ENCODE measurements at places on chromosomes 12 and 14.
A peak's percentile ranks its signal among the peaks of the same experiment; 100 is the strongest.

GRCh38 chr12:53695152-53696145 is 19.6 kb upstream of the ATP5MC2 start:
- no peak for DNase-seq

DNA sequence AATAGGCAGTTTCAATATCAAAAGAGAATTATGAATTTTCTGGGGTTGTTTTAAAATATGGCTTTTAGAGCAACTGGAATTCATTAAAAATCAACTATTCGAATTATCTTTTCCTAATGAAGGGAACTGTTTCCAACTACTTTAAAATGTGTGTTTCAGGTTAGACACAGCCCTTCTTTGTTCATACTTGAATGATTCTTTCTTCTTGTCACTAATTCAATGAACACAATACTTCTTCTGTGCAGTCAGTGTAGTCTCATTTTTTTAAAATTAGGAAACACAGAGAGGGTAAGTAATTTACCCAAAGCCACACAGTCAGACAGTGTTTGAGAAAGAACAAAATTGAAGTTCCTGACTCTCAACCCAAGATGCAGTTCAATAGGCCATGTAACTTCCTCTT is 414.0 kb downstream of the CCDC91 start:
- DNase-seq = no peak

DNA sequence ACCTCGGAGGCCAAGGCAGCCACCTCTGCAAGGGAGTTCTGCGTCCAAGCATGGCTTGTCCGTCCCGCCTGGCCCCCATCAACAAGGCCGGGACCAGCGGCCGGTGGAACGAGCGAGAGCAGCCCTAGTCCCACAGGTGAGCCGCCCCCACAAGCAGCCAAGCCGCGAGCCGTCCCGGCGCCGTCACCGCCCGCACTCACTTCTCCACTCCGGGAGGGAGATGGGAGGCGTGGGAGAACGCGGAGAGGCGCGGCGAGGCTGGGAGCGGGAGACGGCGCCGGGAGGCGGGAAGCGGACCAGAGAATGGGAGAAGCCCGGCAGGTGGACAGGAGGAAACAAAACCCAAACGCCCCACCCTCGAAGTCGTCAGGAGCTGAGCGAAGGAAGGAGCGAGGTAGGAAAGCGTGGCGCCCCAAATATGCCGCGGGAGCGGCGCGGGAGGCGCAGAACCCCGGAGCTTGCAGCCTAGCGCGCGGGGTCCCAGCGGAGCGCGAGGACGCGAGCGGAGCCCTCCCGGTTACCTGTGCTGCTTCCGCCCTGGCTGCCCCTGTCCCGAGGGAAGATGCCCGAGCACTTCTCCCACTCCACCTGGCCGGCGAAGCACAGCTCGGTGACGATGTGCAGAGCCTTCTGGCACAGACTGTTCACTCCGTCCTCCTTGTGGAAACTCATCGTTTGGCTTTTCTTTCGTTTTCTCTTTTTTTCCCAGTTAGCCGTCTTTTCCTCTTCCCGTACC is 600 bp downstream of the SYT10 start:
- DNase-seq = no peak

DNA sequence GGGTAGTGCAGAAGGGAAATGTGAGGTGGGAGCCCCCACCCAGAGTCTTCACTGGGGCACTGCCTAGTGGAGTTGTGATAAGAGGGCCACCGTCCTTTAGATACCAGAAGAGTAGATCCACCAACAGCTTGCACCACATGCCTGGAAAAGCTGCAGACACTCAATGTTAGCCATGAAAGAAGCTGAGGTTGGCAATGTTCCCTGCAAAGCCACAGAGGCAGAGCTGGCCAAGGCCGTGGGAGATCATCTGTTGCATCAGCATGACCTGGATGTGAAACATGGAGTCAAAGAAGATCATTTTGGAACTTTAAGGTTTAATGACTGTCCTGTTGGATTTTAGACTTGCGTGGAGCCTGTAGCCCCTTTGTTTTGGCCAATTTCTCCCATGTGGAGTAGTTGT is 468.4 kb upstream of the FOXG1 start:
- DNase-seq = no peak

- no peak for DNase-seq
Observed at GRCh38 chr12:58877243-58877743, 43.0 kb downstream of the LRIG3 start.

DNA sequence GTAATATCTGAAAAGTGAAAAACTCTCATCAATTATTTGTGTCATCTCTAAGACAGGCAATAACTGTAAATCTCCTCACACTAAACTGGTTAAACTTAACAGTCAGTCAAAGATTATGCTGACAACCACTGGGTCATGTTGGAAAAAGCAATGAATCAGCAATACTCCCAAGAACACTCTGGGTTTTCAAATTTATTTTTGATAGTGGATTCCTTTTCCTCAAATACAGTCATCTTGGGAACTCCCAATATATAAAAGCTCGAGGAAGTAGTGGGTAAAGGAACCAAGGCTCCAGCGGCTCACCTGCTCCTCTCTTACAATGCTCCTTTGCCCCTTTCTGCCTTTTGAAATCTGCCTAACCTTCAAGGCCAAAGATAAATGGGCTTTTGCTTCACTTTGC is 70.0 kb downstream of the ARMH4 start:
- no peak for DNase-seq

GRCh38 chr12:19390051-19390598 is 49.2 kb upstream of the AEBP2 start:
- DNase-seq = no peak

GRCh38 chr12:6326316-6327228 is 15.3 kb downstream of the TNFRSF1A start:
- no peak for DNase-seq

- no peak for DNase-seq
Observed at GRCh38 chr12:78315028-78315427, 484.3 kb downstream of the NAV3 start.

DNA sequence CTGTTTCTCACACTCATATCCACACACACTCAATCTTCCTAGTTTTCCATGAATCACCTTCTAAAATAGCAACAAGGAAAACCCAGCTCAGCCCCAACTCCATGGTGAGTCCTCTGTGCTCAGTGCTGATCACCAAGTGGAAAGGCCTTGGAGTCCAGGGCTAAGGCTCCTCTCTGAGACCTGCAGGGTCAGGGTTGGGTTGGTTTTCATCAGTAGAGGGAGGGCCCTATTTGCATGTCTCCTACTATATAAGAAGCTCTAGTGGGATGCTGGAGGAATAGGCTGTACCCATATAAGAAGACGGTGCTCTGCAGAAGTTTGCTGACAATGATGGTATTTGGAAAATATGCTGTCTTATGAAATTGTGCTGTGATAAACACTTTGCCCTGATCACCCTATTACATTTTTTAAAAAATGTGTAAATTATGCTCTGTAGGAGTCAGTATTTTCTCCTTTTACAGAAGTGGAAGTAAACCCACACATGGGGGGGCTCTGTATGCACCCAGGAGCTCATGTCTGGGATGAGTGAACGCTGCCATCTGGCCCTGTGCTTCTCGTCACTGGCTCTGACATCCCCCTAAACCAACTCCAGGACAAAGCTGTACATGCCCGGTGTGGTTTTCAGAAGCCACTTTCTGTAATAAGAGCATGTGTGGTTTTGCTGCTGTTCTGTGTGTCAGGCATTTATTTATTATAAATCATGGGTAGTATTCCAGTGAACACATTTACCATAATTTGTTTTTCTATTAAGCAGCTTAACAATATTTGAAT is 536.3 kb downstream of the TMEM121 start:
- DNase-seq = no peak

GRCh38 chr12:65886996-65887395 is 62.7 kb downstream of the HMGA2 start:
- no peak for DNase-seq

DNA sequence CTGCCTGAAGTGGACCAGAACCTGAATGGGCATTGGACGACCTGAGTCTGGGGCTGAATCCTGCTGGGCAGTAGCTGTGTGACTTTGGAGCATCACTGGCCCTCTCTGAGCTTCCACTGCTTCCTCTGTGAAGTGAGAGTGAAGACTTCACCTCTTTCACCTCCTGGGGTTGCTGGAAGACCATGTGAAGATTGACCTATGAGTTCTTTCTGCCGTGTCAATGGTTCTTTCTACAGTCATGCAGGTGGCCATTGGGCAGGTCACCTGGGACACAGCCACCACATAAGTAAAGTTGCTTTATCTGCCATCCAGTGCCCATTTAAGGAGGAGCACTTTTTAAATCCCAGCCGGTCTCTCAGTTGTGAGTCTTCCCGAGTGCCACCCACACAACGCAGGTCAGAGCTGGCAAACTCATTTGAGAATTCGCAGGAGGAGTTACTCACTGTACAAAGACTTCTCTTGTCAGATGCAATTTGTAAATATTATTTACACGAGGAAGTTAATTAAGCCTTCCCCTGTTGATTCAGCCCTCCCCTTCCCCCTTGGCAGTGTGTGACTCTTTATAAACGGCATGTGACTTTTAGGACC is 74.8 kb upstream of the TCL1B start:
- no peak for DNase-seq

DNA sequence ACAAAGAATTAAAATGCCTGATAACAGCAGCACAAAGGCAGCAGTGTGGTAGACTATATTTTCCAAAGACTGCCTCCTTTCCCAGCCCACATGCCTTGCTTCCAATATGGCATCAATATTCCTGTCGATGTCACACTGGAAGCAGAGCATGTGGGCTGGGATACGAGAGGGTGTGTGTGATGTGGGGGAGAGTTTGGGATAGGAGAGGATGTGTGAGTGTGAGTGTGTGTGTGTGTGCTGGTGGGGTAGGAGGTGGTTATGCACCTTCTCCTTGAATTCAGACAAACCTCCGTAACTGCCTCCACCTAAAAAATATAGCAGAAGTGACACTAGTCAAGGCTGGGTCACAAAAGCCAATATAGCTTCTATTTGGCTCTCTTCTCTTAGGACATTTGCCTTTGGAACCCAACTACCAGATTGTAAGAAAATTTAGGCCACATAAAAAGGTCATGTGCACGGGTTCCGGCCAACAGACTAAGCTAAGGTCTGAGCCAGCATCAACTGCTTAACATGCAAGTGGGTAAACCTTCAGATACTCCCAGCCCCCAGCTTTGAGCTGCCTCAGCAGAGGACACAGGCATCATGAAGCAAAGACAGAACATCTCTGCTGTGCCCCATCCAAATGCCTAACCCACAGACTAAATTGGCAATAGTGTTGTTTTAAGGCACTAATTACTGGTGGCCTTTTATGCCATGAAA is 29.5 kb downstream of the SPPL3 start:
- DNase-seq = no peak

DNA sequence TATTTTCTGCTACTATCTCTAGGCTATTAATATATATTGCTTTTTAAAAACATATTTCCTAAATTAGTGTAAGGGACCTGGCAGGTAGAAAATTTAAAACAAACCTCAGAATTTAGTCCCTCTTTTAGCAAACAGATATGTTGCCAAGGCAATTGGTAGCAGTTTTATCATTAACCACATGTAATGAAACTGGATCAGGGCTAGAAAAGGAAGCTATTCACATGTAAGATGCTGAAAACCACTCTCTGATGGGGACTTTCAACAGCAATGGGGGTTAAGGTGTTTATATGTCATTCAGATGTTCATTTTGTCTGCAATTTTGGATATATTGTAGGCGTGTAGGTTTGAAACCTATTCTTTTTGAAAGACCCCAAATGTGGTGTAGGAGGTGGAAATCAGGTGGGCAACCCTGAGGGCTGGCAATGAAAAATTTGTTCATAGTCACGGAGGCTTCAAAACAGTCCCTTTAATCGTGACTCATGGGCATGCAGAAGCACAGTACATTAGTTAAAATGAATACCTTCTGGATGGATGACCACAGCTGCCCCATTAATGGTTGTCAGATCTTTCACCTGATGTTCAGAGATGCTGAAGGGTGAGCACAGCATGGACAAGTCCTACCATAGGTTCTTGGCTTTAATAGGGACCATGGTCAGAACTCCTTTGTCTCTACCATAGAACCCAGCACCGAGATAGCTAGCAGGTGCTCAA is 5.9 kb upstream of the PKP2 start:
- no peak for DNase-seq

- no peak for DNase-seq
Observed at GRCh38 chr12:54624315-54625279, 10.1 kb downstream of the LACRT start.

DNA sequence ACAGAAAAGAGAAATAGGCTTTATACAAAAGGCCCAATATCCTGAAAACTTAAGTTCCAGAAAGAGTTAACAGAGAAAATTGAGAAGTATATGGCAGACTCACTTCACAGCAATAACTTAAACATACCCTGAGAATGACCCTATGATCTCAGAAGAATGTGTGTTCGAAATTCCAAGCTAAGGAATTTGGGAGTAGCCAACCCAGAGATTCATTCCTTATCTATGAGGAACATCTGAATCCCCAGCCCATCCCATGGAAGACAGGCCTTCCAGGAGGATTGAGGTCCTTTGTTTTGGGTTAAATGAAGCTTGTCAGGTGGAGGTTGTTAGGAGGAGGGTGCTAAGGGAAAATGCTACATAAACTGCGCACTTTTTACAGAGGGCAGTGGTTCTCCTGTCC is 7.5 kb upstream of the SAV1 start:
- DNase-seq = no peak

DNA sequence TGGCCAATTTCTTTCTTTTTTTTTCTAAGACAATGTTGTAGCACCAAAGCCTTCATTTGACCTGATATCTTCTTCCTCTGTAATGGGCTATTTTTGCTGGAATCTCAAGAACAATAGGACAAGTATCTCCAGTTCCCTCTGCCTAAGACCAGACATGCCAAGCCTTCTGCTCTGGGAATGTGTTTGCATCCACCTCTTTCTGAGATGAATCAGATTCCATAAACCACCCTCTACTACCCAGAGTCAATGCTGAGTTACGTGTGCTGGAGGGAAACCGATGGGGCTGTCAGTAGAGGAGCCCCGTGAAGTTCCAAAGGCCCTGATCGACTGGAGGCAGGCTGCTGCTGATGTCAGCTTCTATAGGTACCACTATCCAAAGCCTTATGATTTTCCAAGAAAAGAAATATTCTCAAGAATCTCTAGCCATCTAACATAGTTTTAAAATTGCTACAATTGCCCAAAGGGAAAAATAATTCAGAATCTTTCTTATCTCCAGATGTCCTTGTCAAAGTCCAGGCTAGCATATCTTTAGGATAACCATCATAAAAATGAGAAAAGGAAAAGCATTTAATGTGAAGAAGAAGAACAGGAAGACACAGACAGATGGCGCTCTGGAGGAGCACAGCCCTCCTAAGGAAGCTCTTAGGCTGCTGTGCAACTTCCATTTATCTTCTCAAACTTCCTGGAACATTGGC is 101.9 kb downstream of the SLC8A3 start:
- DNase-seq = no peak

DNA sequence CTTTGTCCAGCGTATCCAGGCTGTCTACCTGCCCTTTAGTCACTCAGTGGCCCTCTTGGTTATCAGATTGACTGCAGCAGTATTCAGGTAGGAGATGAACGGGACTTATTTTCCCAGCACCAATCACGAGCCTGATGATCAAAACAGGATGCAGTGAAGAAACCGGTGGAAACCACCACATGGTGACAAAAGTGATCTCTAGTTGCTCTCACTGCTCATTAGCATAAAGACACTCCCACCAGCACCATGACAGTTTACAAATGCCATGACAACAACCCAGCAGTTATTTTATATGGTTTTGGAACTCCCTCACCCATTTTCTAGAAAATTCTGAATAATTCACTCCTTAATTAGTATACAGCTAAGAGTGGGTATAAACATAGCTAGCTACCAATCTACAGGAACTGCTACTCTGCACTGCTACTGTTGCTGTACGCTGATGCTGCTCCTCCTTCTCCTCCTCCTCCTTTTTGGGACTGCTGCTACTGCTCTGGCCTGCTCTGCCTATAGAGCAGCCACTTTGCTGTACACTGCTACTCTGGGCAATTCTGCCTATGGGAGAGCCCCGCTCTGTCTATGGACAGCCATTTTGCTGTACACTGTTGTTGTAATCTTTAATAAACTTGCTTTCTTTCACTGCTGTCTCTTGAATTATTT is 142.5 kb upstream of the SSTR1 start:
- peak; percentile 69 for DNase-seq

GRCh38 chr12:92876496-92876895 is 52.6 kb downstream of the EEA1 start:
- DNase-seq = no peak

All from activated CD4-positive, alpha-beta memory T cell treated with anti-CD3 and anti-CD28 coated beads, Interleukin-2, amount 10 ng/mL, durations not matched to agents 7 days and 5 days (primary cell).